ENCODE measurements at places on chromosomes 2 and 18.

- no peak for DNase-seq
Measured at GRCh38 chr2:10326151-10326616, 23.5 kb downstream of the HPCAL1 start.

- no peak for DNase-seq
Measured at GRCh38 chr2:37776487-37776886, 105.0 kb upstream of the CDC42EP3 start.

DNA sequence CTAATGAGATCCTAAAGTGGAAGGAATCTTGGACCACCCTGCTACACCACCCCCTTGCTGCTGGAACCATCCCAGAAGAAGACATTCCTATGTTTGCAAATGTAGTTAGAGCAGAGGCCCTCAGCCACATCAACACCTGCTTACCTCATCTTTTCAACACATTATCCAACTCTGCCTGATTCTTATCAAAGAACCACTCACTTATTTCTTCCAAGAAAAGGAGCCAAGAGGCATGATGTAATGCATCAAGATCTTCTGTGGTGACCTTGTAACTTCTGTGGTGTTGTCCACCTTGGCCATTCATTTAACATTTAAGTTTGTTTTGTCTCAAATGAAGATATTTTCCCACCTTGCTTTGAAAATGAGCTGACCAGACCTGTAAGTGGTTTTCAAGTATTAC, 338.1 kb downstream of the CTNNA2 start:
- DNase-seq = no peak

GRCh38 chr18:59048378-59048777, 91.3 kb upstream of the SEC11C start:
- DNase-seq = no peak

GRCh38 chr2:145379934-145380333, 860.0 kb upstream of the ZEB2 start:
- DNase-seq = no peak

DNA sequence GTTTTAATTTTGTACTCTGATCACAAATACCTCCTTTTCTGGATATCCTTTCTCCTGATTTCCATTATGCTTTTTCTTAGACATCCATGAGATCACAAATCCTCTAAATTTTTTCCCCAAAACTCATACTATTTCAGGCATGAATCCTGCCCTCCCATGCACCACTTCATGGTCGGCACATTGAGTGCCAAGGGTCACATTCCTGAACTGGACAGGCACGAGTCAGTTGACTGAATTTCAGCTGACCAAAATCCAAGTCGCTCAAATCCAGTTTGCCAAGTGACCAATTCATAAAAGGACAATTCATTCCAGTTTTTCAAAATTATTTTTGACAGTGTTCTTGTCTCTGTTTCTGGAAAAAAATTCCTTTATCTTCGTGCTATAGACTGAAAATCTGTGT, 22.1 kb downstream of the DYNAP start:
- DNase-seq = no peak

DNA sequence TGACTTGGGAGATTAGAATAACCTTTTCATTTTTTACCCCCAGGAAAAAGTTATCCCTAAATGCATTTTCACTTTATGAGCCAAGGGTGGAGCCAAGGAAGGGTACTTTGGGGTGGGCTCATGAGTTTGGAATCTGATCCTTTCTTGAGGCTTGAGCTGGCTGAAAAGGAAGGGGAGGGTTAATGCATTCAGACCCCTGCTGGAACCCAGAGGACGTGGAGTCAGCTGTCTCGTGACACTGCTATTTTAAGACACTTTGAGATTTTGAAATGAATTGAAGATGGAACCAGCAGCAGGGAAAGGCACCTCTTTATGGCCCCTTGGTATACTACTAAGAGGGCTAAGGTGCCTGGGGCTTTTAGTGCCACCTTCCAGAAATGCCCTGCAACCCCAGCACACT, 90.4 kb downstream of the MARCHF4 start:
- DNase-seq = no peak

- no peak for DNase-seq
Measured at GRCh38 chr2:20608666-20609348, 42.1 kb downstream of the HS1BP3 start.

GRCh38 chr18:45275367-45276113, 339.7 kb upstream of the SLC14A2 start:
- DNase-seq = no peak

- DNase-seq = no peak
Measured at GRCh38 chr2:23375448-23375847, 9.5 kb upstream of the KLHL29 start.

- no peak for DNase-seq
Measured at GRCh38 chr2:237310515-237311114, 103.3 kb downstream of the COL6A3 start.

GRCh38 chr2:68521037-68521436, 53.7 kb downstream of the APLF start:
- DNase-seq = no peak

DNA sequence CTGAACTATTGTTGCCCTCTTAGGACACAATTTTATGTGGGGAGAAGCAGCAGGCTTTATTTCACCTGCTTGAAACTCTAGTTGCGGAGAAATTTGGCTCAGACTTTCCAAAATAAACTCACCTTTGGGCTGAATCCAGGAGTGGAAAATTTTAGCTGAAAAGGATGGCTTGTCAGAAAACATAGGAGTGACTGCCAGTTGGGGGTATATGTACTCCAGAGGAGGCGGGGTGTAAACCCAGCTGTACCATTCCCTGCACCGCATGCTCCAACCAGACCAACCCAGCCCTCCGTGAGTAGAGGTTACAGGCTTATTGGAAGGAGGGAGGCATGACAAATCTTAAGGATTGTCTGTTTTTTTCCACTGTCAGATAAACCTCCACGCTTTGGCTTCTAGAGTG, 53.8 kb downstream of the PRKCE start:
- DNase-seq = no peak

Data from NK-92 treated with Interleukin-12 subunit alpha and Interleukin-12 subunit beta, amount 100 ng/mL, for 24 hours (cell line).